NCI-H1092 (cell line): ENCODE measurements at places on chromosomes 3 and 15.

DNA sequence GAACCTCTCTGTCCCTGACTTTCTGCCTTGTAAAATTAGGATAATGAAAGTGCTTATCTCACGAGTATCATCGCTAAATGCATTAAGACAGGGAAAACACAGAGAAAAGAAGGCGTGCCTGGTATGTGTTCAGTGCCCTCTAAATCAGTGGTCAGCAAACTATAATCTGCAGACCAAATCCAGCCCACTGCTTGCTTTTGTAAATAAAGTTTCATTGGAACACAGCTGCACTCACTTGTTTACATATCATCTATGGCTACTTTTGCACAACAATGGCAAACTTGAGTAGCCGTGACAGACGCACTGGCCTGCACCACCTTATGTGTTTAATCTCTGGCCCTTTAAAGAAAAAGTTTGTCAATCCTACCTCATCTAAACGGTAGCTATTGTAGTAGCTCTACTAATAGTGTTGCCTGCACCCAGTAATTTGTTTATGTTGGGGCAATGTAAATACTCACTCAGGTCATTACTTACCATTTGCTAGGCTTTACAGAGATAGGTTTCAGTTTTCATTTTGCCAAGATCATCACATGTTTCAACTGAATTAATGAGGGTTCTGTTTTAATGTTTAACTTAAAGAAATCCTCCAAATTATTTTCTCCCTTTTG is 229.4 kb downstream of the FEZF2 start:
- no peak for DNase-seq

- no peak for DNase-seq
Observed at GRCh38 chr3:188124184-188124583, 29.8 kb upstream of the LPP start.

- DNase-seq = no peak
Observed at GRCh38 chr3:31321620-31322019, 211.1 kb upstream of the STT3B start.

DNA sequence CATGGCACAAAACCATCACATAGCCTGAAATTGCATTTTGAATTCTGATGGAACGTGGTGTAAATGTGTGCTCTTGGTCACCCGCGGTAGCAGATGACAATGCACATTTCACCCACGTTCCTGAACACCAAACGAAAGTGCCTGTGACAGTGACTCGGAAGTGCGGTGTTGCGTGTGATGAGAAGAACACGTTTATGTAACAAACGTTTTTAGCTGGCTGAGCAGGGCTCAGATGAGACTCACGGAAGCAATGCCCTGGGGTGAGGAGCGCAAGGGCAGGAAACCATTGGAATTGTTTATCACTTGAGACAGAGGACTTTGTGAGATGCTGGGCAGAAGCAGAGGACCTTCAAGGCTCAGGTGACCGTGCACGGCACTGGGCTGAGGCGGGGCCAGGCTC is 449.2 kb upstream of the CFAP20DC start:
- DNase-seq = no peak

DNA sequence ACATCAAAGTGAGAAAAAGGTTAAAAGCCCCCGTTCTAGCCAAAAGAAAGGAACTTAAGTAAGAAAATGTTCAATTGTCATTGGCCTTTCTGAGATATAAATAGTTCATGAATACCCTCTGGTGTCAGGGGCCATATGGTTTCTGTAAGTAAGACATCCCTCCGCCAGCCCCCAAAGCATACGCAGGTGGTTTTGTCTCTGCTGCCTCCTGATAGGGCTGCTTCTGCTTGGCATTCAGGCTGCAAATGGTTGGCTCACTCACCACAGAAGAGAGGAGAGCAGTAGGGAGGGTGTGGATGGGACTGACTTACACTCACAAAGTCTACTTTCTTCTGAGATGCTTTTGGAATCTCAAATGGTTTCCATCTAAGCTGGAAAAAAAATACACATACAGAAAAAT is 29.8 kb downstream of the HGD start:
- DNase-seq = no peak

DNA sequence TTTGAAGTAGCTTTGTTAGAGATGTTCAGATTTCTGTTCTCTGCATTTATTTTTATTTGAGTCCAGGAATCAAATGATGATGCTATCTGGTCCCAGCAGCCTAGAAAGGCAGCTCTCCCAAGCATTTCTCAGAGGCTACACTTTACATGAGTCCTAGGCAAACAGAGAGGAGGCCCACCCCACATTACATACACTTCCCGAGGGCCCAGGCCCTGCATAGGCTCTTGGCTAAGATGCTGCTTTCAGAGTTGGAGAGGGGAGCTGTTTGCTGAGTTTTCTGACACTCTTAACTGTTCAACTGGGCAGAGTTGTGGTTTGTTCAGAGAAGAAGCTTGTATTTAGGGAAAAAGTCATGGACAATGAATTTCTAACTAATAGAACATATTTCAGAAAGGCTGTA is 117.9 kb upstream of the RGMA start:
- DNase-seq = no peak
